Activated T-helper 1 cell treated with Interleukin-2 at 50 U/mL for 16 hours (primary cell): ENCODE measurements at places on chromosomes 11 and 22.

DNA sequence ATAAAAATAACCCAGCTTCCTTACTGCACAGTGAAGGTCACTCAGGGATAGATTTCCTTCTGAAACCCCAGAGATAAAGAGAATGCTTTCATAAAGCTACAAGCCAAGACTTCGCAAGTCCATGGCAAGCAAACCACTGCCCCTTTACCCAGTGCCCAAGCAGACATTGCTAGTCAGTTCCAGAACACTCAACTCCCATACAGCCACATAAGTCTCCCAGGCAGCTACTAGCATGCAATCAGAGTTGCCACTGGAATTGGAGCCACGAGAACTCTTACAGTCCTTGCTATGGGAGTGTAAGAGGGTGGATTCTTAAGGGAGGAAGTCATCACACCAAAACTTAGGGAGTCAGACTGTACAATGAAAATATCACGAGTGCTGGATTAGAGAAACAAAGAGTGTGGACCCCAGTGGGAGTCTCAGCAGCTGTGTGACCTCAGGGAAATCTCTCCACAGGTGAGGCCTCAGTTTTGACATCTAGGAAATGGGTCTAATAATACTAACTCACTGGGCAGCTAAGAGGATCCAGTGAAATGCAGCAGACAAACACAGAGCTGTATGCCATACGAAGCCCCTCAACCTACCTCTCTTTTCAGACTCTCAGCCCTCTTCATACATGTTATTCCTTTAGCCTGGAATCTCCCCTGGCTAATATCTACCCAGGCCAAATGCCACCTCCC lies 526.6 kb downstream of the MN1 start:
- no peak for DNase-seq

DNA sequence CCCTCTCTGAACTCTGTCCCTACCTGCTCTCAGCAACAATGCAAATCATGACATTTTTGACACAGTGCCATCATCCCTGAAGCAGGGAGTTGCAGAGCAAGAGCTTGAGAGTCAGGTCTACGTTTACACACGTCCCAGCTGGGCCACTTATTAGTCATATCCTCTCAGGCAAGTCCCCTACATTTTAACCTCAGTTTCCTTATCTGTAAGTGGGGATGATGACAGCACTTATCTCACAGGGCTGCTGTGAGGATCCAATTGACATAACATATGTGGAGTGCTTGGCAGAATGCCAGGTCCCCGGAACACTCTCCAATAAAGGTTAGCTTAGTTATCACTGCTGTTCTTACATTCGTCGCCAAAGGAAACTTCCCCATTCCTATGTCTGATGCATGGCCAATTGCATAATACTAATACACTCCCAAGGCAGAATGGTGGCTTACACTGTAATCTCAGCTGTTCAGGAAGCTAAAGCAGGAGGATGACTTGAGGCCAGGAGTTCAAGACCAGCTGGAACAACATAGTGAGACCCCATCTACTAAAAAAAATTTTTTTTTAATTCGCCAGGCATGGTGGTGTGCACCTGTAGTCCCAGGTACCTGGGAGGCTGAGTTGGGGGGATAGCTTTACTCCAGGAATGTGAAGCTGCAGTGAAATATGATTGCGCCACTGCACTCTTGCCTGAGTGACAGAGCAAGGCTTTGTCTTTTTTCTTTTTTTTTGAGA lies 16.6 kb downstream of the ASCC2 start:
- no peak for DNase-seq

DNA sequence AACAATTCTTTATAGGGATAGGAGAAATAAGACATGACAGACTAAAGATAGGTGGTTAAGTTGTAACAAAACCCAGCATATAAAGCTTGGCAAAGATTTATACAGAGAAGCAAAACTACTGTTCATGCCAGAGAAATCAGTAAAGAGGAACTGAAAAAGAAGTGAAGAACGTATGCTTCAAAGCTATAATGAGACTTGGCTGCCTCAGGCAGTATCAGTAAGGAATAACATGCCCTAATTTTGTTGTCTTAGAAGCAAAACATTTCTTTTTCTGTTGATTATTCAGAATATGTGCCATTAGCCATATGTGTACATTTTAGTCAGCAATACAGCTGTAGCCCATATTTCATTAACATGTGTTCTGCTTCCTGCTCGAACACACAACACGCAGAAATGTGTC lies 403.2 kb downstream of the NELL1 start:
- no peak for DNase-seq

- no peak for DNase-seq
Measured at GRCh38 chr11:124536520-124536919, 6.9 kb downstream of the OR8B12 start.

- DNase-seq = no peak
Measured at GRCh38 chr11:62928011-62928410, 6.8 kb upstream of the CHRM1 start.

GRCh38 chr11:69127081-69127850 lies 28.5 kb upstream of the SMIM38 start:
- DNase-seq = no peak

DNA sequence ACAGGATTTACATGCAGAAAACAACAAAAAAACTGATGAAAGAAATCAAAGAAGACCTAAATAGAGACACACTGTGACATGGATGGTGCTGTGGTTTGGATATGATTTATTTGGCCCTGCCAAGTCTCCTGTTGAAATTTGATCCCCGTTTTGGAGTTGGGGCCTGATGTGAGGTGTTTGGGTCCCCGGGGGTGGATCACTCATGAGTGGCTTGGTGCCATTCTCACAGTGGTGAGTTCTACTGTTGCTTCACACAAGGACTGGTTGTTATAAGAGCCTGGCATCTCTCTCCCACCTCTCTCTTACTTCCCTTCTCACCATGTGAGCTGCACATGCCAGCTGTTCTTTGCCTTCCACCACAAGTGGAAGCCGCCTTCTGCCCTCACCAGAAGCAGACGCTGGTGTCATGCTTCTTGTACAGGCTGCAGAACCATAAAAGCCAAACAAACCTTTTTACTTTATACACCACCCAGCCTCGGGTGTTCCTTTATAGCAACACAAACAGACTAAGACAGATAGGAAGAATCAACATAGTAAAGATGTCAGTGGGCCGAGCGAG lies 7.8 kb upstream of the RTL6 start:
- no peak for DNase-seq

DNA sequence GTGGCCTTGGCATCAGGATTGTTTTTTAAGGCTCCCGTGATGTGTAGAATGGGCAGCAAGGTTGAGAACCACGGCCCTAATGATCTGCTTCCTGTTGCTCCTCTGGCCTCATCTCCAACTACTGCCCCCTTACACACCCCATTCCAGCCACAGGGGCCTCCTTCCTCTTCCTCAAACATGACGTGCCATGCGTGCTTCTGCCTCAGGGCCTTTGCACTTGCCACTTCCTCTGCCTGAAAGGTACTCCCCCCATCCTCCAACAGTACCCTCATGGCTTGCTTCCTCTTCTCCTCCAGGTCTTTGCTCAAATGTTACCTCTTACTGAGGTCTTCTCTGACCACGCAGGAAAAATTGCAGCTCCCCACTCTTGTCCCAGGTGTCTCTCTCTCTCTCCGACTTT lies 93.9 kb upstream of the CSNK2A3 start:
- DNase-seq = no peak

GRCh38 chr22:19902245-19902715 lies 39.3 kb upstream of the COMT start:
- no peak for DNase-seq

GRCh38 chr22:32625985-32626384 lies 151.4 kb downstream of the FBXO7 start:
- DNase-seq = no peak

- no peak for DNase-seq
Measured at GRCh38 chr11:111283945-111284481, 14.3 kb upstream of the POU2AF3 start.

DNA sequence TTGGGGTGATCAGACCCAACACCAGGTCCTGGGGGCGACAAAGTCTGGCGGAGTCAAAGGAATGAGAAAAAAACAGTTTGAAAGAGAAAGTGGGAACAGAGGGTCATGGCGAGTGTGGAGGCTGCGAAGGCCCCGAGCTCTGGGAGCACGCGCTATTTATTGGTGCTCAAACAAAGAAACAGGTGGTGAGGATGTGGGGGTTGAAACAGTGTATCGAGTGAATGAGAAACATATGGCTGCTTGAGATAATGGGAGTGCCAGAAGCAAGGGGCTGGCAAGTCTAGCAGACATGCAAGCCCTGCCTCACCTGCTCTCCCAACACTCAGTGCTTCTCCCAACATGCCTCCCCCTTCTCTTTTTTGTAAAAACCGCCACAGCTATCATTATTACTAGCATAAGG lies 7.8 kb upstream of the DUSP18 start:
- no peak for DNase-seq

DNA sequence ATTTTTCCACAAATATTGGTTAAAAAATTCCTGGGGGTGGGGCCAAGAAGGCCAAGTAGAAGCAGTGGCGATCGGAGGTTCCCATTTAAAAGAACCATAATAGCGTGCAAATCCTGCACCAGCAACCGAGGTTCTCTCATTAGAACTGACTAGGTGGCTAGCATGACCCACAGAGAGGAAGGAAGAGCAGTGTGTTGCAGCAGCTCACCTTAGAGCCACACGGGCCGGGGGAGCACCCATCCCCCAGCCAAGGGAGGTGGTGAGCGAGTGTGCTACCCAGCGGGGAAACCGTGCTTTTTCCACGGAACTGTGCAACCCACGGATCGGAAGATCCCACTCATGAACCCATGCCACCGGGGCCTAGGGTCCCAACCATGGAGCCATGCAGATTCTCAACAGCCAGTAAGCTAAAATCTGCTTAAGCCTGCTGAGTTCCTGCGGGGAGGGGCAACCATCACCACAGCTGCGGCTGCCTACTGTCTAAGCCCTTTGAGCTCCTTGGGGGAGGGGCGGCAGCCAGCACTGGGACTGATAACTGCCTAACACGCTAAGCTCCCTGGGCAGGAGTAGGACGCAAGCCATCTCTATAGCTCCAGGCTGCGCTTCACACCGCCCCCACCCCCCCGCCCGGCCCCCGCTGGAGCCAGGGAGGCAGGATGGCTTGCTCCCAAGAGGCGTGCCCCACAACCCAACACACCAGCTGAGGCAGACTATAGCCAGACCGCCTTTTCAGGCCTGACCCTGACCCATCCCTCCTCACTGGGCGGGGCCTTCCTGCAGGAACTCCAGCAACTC lies 21.0 kb upstream of the HTATIP2 start:
- no peak for DNase-seq

DNA sequence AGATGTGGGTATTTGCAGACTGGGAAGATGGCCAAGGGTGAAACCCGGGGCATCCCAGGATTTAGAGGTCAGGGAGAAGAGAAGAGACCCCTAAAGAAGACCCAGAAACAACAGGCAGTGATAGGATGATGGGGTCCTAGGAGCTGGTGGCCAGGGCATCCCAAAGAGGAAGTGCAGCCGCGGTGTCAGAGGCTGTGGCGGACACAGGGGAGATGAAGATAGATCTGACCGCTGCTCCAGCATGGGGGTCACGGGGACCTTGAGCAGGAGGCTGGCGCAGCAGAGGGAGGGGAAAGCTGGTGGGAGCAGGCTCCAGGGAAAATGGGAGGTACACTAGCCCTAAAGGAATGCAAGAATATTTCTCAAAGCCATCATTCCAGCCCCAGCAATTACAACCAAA lies 47.3 kb downstream of the CTTN start:
- no peak for DNase-seq

GRCh38 chr11:34252651-34253050 lies 105.2 kb downstream of the ABTB2 start:
- no peak for DNase-seq

DNA sequence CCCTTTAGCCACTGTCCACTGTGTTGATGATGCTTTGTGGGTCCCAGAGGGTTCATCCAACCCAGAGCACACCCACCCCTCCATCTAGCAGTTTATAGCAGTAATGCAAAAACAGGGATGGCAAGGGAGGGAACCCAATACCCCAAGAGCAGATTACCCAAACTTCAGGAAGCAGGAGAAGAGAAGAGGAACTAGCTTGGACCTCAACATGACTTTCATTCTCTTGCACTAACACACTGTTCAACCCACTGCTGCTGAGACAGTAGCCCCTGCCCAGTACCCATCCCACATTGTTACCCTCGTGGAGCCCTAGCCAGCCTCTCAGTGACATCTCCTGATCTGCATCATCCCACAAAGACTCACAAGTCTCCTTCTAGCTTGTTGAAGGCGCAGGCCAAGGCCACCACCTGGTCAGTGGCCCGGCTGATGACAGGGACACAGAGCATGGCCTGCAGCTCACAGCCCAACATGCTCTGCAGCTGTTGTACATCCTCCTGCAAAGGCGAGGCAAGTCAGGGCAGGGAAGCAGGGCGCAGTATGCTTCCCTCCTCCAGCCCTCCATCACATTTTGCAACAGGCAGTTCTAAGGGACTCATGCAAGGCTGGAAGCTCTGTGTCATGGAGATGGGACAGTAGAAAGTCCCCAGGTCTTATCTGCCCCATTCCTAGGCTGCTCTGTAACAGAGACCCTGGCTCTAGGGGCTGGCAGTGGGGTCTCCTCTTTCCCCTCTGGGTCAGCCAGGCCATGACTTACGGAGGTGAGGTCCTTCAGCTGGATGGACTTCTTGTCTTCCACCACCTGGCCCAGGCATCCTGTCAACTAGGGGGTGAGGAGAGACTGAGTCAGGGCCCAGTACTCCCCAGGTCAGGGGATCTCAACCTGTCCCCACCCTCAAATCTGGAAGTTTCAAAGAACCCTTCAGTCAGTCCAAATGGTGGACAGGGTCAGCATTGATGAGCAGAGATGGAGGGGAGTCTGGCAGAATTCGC lies 85.5 kb downstream of the PDE2A start:
- no peak for DNase-seq

DNA sequence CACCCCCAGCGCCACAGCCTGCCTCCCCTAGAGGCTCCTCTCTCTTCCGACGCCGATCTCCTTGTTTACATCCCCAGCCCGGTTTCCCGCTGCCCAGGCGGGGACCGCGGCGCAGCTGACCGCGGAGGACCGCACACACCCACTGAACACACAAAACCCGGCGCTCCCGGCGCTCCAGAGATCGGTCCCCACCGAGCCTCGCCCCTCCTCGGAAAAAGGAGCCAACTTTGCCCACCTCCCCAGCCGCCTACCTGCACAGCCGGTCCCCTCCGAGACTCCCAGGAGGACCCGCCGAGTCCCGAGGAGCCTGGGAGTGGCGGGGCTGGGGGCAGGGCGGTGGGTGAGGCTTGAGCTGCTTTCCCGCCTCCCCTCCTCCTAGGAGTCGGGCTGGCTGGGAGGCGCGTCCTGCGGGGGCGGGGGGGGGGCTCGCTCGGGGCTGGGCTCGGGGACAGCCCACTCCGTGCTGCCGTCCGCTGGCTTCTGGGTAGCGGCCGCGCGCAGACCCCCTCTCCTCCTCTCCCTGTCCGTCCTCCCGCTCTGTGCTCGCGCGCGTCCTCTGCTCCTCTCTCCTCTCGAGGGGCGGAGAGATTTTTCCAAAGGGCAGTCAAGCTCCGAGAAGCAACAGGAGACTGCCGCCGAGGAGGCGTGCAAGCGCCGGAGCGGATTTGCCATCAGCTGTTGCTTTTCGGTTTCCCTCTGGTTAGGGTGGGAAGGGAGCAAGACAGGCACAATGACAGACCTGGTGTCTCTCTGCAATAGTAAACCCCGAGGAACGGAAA lies at the start of gene FXYD6:
Gene FXYD6 (minus strand): TSS at position 318 of the 779 bp plus-strand sequence. CDS start 33,882 bp downstream, outside the sequence.
- DNase-seq = no peak
